ENCODE measurements at places on chromosomes 7 and 10. TPM values are rescaled to one million over a fixed set of nuclear protein-coding genes. Genes with fewer than 3 reads are reported as not detected.

TTYH3 gene
- total RNA-seq: 36.5 TPM

CPVL gene
- 1.4 TPM for total RNA-seq

NKX6-2 gene
- total RNA-seq: under 0.01 TPM

SMIM30 gene
- total RNA-seq: 64.9 TPM

UCMA gene
- not detected for total RNA-seq

PDAP1 gene
- total RNA-seq: 121 TPM

PLAC9 gene
- 1.9 TPM for total RNA-seq

OR9A2 gene
- not detected for total RNA-seq

MBLAC1 gene
- total RNA-seq: 2.6 TPM

NUTM2B gene
- total RNA-seq: 0.37 TPM

SNCG gene
- total RNA-seq: 7.5 TPM

Data from uterine smooth muscle cell (primary cell).